Ovary (tissue), 10 donors: ENCODE measurements at places on chromosomes 3 and 15.

DNA sequence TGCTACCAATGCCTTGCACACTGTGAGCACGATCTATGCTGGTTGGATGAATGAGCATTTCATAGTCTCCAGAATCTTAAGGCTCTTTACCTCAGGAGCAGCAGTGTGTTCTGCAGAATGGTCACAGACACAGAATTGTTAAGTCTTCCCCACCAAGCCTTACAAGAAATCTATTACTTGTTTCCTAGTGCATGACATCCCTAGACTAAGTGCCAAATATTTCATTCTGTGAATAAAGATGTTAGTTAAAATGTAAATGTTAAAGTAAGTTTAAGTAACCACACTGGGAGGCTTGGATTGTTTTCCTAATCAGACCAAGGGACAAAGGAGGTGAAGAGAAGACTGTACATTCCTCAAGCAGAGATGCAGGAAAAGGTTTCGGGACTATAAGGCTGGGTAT, 4.1 kb upstream of the TNFSF10 start:
- DNase-seq = no peak

DNA sequence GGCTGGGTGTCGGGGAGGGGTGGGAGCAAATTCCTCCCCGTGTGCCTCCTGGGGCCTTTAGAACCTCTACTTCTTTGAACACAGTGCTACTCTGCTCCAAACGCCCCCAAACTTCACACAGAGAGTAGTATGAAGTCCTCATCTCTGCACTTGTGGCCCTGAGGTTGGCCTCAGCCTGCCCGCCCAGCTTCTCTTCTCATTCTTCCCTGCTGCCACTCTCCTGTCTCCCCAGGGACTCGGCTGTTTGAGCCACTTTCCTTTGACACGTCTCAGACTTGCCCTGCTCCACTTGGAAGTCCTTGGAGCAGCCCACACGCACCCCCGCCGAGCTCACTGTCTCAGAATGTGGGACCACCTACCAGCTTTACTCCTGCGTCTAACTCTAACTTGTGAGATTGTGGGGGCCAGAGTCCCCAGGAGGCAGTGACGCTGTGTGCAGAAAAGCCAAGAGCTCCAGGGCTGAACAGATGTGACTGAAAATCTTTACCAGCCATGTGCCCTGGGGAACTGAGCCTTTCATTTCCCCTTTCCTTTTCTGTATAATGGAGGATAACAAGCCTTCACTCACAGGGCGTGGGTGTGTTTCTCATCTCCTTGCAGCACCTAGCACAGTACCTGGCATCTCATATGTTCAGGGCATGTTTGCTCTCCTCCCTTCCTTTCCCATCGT, 233.6 kb upstream of the CTDSPL start:
- DNase-seq = no peak

- DNase-seq = no peak
Measured at GRCh38 chr15:75639191-75639708, 774 bp downstream of the IMP3 start.

GRCh38 chr15:40857601-40858341, 13.9 kb downstream of the SPINT1 start:
- peak; percentile 79 for DNase-seq

DNA sequence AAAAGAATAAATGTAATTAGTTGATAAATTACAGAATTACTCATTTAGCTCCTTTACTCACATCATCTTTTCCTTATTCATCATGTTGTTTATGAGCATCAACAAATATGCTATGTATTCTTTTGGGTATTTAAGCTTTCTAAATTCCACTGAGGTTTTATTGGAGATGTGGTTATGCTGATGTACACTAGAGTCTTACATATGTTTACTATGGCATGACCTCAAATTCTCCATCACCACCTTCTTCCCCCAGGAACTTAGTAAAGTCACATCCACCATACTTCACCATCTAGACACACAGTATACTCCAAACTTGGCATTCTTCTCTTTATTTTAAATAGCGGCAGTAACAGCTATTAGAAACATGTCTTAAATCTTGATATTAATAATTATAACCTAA, 74.1 kb upstream of the MELTF start:
- no peak for DNase-seq

GRCh38 chr3:58999134-58999773, 50.6 kb downstream of the CFAP20DC start:
- no peak for DNase-seq

DNA sequence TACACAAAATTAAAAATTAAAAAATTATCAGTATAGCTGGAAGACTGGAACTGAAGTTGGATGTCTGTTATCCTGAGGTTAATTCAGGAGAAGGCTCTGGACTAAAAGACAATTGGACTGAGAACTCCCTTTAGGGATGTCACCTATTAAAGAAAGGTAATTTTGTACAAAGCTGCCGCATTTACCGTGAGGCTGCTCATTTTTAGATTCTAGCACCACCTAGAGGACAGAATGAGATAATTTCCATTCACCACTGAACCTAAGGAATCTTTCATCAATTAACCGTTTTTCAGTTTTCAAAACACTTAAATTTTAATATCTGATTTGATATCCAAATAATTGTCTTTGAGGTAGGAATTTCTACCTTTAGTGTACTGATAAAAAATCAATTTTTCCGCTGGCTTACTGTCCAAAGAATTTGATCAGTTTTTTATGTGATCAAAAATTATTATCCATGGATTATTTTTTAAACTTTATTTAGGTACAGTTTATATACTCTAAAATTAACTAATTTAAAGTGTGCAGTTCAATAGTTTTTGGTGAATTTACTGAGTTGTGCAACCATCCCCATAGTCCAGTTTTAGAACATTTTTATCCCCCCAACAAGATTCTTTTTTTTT, 106.7 kb upstream of the TNIK start:
- DNase-seq = no peak

DNA sequence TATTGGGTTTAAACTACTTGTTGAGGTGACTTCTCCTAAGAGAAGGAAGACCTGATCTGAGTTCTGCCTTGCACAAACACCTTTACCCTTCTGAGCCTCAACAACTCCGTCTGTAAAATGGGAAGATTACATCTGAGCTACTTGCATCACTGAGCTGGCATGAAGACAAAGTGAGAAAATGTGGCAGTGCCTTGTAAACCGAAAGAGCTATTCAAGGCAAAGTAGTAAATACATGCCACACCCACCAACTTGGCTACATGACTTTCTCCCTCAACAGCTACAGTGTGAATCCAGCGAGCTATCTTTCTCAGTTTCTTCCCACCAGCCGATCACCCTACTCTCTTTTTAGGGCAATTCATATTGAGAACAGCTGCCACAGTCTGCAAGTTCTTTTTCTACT, 148.3 kb downstream of the FOXB1 start:
- DNase-seq = no peak

DNA sequence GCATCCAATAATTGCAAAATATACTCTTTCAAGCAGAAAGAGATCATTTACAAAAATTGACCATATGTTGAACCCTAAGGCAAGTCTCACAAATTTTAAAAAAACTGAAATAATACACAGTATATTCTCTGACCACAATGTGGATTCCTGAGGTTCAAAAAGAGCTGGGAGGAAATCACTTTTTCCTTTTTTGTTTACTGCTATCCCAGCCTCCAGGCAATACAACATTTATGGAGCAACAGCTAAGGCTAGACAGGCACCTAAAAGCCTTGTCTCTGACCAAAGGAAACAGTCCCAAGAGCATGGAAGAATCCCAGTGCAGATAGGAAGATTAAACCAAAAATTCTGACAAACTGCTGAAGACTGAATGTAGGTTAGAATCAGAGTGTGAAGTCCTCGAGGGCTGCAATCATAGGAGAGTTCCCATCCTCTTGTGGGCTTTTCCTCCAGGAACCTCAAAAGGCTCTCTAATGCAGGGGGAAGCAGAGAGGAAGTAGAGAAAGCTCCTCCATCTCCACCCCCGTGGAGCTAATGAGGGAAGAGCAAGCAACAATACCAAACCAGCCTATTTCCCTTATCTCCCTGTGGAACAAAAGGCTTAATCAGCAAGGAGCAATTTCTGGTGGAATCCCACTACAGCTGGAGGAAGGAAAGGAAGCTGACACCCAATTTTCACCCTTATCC, 57.0 kb downstream of the TMCC1 start:
- no peak for DNase-seq

DNA sequence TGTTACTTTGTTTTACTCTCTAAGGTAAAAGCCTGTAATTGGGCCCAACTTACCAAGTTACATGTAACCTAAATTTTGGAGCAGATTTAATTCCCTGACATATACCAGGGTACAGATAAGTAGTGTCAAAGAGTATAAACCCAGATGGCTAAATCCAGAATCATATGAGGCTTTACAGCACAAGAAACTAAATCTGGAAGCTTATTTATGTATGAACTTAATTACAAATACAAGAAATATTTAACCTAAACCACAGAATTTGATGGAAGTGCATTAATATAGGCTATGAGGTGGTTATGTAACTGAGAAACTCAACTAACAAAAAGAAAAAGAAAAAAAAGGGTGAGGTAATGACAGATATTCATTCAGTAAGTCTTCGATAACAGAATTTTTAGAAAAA, 930.2 kb upstream of the ALCAM start:
- DNase-seq = no peak

DNA sequence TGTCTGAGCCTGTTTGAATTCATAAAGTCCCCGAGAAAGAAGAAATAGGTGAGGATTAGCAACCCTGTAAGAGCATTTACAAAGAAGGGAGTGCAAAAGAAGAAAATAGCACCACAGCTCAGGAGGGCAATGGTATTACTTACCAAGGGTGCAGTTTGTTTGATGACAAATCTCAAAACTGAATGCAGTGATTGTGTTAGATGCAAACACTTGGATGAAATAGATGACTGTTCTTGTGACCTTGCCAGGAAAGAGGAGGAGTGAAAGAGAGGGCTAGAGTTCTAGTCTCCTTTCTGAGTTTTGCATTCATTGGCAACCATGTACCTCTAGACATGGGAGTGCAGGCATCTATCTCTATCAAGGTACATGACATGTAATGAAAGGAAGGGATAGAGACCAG, 1030.8 kb upstream of the CFAP20DC start:
- no peak for DNase-seq

- no peak for DNase-seq
Measured at GRCh38 chr3:134028486-134029255, 1.1 kb downstream of the SLCO2A1 start.

DNA sequence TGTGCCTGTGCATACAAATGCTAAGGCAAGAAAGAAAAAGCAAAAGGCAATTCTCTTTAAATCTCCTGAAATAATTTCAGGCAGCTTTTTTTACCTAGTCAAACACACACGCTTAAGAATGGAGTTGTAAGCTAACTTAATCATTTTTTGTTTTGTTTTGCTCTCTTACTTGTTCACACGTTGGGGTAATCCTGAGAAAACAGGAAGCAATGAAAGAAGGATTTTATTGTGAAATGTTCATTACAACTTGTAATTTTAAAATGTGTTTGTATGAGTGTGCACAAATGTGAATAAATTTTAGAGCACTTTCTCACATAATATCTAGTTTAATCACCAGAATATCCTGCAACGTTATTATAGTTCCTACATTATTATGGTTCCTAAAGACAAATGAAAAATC, 263.8 kb downstream of the LPP start:
- DNase-seq = no peak

- no peak for DNase-seq
Measured at GRCh38 chr3:113240841-113241240, 29.5 kb downstream of the BOC start.

GRCh38 chr3:152245498-152246170, 23.1 kb upstream of the MBNL1 start:
- no peak for DNase-seq

- DNase-seq = peak; percentile 75
Measured at GRCh38 chr3:57007521-57008460, 52.7 kb upstream of the SPATA12 start.

- DNase-seq = no peak
Measured at GRCh38 chr3:40768046-40768445, 243.3 kb downstream of the ZNF621 start.

DNA sequence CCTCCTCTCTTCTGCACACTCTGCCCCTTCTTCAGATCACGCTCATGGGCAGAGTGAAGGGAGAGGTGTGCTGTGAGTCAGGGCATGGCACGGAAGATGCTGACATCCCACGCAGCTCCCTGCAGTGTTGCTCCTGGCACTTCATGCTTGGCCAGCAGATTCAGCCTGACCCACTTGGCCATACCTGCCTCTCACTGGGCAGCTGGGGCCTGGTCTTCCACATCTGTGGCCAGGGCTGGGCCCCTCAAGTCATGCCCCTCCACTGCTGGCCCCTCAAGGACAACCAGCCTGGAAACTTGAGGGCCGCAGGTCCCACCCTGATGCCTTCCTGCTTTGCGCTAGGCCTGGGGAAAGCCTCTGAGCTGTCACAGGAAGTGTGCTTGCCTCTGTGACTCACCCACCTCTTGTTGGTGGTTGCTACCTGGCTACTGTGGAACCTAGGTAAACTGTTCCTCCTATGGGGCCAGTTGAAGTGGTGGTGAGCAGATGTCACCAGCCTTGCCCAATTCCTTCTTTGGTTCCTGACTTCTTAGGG, 48.7 kb downstream of the BSN start:
- DNase-seq = no peak

DNA sequence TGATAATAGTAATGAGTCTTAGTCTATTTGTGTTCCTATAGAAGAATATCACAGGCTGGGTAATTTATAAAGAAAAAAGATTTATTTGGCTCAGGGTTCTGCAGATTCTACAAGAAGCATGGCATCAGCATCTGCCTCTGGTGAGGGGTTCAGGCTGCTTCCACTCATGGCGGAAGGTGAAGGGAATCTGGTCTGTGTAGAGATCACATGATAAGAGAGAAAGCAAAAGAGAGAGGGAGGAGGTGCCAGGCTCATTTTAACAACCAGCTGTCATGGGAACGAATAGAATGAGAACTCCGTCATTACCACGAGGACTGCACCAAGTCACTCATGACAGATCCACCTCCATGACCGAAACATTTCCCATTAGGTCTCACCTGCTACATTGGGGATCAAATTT, 664.0 kb upstream of the SGO1 start:
- DNase-seq = no peak

- no peak for DNase-seq
Measured at GRCh38 chr3:45692866-45693265, 3.7 kb downstream of the SACM1L start.

GRCh38 chr3:108295421-108296175, 750 bp upstream of the HHLA2 start:
- DNase-seq = no peak

DNA sequence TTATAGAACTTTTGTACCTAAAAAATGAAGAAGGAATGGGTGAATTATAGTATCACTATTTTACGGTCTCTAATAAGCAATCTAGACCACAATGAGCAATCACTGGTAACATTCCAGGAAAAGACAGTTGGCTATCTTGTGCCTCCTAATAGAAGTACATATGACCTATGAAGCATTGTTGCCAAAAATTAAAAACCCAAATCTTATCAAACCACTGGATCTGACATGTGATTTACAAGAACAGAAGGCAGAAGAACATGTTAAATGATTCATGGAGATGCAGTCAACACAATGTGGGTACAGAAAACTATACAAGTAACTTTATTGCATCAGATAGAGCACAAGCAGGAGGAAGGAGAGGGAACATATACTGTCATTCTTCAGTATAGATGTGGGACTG, 14.5 kb upstream of the HYKK start:
- no peak for DNase-seq

DNA sequence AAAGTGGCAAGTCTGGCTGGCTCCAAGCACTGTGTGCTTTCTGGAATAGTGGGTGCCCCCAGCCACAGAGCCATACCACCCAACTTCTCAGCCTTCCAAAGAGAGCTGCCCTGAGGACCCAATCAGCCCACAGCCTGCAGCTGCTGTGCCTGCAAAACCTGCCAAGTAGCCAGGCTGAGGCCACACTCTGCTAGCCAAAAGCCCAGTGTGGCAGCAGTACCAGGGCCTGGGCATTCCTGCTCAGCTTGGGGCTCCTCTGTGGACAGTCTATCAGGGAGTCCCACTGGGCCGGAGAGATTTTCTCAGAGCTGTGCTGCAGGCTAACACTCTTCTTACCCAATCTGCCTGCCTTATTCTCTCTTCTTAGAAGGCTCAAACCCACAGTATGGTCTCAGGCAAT, 136.5 kb downstream of the TPRA1 start:
- peak; percentile 16 for DNase-seq
